ENCODE measurements at places on chromosomes 7 and 10.

- no peak for DNase-seq
Observed at GRCh38 chr7:45240273-45240771, 82.7 kb downstream of the RAMP3 start.

GRCh38 chr7:142813226-142813625, 41.6 kb upstream of the EPHB6 start:
- DNase-seq, result no peak

DNA sequence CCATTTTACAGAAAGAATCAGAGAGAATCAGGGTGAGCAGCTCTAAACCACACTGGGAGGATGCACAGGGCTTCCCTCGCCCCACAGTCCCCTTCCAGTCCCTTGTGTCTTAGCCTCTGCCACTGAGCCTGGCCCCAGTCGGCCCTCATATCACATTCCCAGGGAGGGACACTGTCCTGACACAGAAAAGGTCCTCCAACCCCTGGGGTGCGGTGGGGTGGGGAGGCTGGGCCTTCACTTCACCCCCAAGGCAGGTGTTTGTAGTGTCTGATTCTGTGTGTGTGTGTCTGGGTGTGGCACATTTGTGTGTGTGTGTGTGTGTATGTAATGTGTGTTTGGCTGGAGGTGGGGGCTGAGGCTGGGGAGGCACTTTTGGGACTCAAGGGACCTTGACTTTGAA, 1.8 kb upstream of the KCP start:
- no peak for DNase-seq

GRCh38 chr7:48755061-48755555, 169.2 kb upstream of the CDC14C start:
- DNase-seq, result no peak

DNA sequence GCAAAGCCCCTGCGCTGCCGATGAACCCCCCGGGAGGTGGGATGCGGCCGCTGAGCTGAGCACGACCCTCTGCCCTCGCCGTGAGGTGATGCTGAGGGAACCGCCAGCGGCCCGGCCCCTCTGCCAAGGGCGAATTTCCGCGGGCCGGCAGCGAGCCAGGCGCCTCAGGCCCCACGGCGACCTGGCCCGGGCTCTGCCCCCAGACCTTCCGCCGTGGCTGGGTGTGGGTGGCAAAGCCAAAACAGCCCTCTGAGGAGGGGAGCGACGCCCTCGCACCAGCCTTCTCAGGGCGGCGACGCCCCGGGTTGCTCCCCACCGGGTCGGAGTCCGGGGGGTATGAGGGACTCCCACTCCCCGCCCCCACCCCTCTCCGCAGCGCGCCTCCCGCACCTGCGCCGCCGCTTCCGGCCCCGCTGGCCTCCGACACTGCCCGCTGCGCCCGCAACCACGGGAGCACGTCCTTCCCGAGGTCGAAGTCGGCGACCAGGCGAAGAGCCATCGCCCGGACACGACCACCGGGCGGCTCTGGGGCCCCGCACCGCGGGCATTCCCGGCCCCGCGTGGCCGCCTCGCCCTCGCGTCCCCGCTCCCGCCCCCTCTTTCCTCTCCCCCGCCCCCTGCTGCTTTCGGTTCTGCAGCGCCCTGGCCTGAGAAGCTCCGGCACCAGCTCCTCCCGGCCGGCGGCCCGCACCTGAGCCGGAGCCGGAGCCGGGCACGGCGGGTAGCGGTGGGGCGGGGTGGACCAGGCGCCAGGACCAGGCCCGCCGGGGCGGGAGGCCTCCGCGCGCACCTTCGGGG, at the start of gene GSAP:
Gene GSAP (minus strand): TSS at position 527 of the 798 bp plus-strand sequence. CDS start 28 bp downstream, at position 499.
- peak; percentile 75 for DNase-seq

GRCh38 chr7:25287291-25287690, 59.0 kb upstream of the NPVF start:
- no peak for DNase-seq

- no peak for DNase-seq
Observed at GRCh38 chr10:116809483-116810119, 39.7 kb upstream of the ENO4 start.

GRCh38 chr10:16439295-16439694, 2.5 kb downstream of the PTER start:
- DNase-seq, result no peak

GRCh38 chr7:154872811-154873499, 130.0 kb downstream of the PAXIP1 start:
- DNase-seq, result no peak

- DNase-seq, result no peak
Observed at GRCh38 chr7:128933180-128933891, 4.4 kb upstream of the IRF5 start.

DNA sequence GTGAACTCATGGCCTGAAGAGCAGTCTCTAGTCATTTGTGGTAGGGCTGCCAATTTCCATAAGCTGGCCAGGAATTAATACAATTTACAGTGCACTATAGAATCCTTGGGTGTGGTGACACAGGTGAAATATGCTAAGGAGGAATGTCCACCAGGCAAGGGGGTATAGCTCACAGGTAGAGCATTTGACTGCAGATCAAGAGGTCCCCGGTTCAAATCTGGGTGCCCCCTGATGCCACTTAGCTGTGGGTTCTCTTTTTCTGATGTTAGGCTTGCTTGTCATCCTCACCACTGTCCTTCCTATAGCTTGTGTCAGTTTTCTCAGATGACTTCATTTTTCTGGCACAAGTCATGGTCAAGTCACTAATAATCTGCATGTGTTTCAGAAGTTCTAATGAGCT, 108.7 kb downstream of the ZNF467 start:
- no peak for DNase-seq

DNA sequence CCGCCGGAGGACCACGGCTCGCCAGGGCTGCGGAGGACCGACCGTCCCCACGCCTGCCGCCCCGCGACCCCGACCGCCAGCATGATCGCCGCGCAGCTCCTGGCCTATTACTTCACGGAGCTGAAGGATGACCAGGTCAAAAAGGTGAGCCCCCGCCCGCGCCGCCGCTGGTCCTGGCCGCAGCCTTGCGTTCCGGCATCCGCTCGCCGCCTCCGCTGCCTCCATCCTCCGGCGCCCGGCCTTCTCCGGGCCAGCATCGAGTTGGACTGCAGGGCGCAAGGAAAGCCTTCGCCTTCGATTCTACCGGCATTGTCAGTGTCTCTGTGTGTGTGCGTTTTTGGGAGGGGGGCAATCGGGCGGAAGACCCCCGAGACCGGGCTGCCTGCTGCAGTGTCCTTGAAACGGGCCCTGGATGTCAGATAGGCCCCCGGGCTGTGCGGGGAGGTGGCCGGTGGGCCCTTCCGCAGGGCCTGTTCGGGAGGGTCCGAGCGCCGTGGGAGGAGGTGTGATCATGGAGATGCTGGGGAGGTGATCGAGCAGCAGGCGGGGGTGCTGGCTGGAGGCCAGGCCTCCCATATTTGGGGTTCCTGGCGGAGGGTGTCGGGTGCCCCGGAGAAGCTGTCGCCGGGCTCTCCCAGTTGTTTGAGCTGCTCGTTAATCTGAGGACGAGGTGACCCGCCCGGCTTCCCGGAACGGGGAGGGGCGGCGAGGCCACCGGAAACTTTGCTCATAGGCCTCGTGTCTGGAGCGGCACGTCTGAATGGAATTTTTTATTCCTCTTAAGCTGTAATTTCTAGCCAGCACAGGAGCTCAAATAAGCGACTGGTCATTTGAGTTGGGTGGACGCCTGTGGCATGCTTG, 40.8 kb downstream of the HK1 start:
- peak; percentile 59 for DNase-seq

GRCh38 chr7:151925446-151926335, 30.6 kb upstream of the GALNTL5 start:
- DNase-seq, result no peak

DNA sequence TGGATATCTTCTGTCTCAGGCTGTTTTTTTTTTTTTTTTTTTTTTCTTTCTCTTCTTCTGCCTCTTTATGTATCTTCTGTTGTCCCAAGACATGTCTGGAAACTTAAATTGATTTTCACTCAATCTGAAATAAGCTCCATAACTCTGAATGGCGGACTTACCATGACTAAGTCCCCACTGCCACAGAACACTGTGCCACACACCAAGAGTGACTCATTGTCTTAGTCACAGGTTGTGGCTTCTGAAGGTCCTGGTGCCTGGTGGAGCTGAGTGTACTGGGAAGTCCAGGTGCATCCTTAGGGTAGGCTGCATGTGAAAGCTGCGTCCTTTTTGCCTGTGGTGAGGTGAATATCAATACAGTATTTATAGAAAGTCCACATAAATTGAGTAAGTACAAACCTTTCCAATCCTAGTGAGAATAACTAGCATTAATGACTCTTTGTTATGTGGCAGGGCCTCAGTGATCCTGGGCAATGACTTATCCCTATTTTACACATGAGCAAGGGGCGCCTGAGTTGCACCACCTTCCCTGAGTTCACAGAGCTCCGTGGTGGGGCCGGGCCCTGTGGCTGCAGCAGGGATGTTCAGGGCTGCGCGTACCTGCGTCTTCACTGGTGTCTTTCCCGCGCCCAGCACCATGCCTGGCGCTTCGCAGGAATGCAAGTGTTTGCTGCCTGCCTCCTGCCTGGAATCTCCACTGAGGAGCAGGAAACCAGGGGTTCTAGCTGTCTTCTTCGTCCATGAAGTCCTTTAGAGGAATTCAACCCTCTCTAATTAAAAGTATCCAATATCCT, 4.3 kb downstream of the PFKP start:
- DNase-seq, result peak; percentile 89

DNA sequence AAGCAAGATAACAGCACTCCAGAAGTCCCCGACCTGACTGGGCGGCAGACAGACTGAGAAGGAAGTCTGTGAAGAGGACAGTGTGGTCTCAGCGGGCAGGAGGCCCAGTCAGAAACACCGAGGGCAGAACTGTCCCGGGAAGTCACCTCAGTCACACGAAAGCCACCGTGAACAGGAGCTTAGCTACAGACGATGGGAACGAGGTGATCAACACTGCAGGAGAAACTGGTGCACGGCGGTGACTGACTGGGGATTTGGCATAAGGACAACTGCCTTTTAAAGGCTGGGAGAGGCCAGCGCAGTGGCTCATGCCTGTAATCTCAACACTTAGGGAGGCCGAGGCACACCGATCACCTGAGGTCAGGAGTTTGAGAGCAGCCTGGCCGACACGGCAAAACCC, 217.8 kb downstream of the PTPRN2 start:
- DNase-seq, result no peak

GRCh38 chr7:130379532-130379920, 768 bp upstream of the CPA1 start:
- DNase-seq, result no peak

DNA sequence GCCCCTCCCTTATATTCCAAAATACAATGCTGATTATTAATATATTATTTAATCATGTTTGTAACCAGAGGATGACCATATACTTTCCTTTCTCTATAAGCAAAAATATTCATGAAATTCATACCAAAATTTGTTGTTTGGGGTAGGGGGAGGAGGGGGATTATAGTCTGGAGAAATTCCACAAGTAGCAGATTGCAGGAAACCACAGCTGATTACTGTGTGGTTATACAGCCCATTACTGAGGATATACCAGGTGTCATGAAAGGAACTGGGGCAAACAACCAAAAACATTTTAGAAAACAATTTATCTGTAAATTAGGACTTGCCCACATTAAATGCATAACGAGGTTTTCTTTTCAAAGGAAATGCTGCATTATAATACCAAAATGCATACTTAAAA, 50.3 kb downstream of the SEMA3C start:
- no peak for DNase-seq

DNA sequence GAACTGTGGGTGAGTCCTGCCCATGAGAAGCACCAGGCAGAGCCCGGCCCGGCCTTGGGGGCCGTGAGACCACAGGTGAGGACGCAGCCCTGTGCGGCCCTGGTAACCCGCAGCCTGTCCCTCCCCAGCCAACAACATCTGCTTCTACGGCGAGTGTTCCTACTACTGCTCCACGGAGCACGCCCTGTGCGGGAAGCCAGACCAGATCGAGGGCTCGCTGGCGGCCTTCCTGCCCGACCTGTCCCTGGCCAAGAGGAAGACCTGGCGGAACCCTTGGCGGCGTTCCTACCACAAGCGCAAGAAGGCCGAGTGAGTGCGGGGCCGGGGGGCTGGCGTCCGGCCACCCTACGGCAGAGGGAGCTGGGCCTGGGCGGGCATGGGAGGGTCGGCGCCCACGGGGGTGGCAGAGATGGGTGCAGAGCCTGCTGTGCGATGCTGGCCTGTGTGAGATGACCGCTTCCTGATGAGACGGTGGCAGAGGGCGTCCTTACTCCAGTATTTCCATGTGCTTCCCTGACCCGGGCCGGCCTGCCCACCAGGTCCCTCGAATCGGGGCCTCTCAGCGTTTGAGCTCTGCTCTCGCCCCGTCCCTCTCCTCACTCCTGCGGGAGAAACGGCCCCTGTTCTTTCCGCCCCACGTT, 34.1 kb upstream of the FOXL3 start:
- no peak for DNase-seq

DNA sequence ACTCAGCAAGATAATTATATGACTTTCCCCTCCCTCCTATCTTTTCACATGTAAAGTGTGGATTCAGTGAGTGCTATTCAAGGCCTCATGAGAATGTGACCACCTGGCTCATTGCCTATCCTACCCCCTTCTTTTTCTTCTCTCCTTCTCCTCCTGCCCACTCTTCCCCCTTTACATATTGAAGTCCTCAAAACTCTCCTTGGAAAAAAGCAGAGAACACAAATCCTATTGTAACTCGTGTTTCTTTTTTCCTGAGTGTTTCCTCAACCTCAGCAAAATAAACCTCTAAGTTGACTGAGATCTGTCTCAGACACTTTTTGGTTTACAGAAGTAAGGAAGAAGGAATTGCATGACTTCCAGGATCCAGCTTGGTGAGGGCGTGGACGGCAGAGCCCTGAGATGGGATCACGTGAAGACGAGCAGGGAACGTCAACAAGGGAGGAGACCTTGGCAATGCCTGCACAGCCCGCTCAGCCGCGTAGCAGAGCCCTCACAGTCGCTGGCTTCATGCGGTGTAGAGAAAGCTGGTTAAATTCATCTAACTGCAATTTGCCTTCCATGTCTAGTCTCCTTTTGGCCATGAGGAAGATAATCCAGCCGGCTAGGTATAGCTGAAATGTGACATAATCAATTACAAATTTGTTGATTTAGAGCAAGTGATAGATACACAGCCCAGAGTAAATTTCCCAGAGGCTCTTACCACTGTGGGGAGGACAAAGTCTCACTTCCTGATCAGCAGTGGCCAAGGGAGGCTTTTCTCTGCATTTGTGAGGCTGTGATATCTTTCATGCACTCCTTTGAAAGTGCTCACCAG, 75.7 kb downstream of the LYZL2 start:
- no peak for DNase-seq

GRCh38 chr7:96481796-96482195, 159.9 kb upstream of the SLC25A13 start:
- DNase-seq, result no peak

GRCh38 chr10:57628592-57629284, 639.0 kb downstream of the IPMK start:
- DNase-seq, result peak; percentile 74

DNA sequence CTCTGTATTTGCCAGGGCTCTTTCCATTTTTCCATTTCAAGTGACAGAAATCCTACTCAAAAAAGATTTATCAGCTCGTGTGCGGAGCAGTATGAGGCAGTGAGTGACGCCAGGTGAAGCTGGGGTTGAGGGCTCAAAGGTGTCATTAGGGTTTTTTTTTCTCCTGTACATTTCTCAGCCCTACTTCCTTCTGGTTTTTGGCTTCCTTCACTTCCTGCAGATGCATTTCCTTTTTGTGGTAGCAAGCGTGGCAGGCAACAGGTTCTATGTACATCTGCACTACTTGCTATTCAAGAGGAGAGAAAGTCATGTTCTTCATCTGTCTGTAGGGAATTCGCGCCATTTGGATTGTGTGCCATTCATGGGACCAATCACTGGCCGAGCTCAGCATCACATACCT, 52.8 kb upstream of the AOAH start:
- DNase-seq, result no peak
